ENCODE measurements at places on chromosomes 4 and X.

DNA sequence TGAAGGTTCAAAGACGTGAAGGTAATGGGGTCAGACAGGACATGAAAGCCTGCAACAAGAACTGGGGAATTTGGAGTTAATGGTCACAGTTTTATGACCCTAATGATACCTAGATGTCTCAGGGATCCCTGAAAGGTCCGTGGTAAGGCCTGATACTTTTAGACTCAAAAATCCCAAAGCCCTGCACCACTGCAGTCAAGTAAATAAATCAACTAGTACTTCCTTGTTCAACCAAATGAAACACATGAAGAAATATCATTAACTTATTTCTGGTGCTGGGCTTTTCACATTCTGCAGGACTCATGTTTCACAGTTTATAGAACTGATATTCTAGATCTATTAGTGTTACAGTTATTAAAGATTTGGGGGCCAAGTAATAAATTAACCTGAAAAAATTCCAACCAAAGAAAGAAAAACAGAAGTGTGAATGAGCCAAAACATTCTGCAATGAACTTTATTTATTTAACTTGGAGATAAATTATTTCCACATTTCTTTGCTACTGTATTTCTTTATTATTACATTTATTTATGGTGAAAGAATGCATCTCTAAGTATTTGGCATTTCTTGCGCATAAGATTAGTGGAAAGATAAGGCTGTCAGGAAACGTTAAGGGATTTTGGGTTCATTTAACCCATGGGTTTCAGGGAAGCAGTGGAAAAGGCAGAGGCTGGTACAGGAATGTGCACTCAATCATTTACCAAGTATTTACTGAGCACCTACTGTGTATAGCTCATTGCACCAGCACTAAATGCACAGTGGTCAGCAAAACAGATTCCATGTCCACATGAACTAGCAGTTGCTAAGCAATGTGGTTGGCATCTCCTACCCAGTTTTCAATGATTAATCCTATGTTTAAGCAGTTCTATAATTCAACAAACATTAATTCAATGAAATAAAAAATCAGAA, 8.7 kb downstream of the WDFY3 start:
- no peak for DNase-seq

GRCh38 chr4:114310296-114310925, 288.2 kb upstream of the UGT8 start:
- DNase-seq, result no peak

DNA sequence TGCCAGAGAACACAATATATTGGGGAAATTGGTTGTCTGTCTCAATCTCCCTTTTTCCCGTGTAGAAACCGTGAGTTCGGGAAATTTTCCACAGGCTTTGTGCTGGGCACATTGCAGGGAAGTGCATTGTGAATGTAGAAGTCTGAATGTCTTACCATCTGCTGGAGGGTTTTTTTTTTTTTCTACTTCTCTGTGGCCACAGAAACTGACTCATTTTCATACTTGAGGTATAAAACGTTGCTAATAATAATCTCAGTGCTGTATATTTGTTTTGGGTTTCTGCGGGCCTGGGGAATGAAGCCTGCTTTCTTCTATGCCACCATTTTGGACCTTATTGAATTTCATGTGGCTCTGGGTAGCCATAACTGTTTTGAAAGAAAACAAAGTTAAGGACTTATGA, 1001.2 kb downstream of the STIM2 start:
- DNase-seq, result no peak

DNA sequence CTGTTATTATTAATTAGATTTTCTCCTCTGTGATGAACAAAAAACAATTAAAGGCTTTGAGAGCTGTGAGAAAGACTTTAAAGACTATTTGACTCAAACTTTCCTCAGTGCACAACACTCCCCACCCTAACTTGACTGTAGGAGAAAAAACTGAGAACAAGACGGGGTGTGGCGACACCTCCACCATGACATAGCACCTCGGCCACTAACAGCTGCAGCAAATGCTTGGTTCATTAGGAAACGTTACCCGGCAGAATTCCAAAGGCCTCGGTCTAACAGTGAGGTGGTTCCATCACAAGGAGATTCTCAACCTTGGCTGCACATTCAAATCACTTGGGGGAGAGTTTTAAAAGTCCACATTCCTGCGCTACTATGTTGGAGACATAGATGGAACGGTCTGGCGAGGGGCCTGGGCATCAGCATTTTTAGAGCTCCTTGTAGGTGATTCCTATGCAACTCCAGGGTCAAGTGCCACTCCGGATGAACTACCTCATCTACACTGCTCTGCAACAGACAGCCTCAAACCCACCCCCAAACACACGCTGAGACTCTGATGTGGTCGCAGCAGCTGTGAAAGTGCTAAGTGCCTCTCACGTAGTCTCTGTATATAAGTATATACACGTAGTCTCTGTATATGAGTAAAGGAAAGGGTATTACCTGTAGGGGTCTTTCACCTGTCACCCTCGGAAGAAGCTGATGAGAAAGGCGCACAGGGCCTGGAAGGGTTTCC, 1.0 kb downstream of the FGFBP2 start:
- DNase-seq, result no peak

- DNase-seq, result no peak
Observed at GRCh38 chrX:9926002-9926401, 41.2 kb upstream of the CLDN34 start.

GRCh38 chr4:112888622-112889021, 160.8 kb upstream of the ANK2 start:
- no peak for DNase-seq

DNA sequence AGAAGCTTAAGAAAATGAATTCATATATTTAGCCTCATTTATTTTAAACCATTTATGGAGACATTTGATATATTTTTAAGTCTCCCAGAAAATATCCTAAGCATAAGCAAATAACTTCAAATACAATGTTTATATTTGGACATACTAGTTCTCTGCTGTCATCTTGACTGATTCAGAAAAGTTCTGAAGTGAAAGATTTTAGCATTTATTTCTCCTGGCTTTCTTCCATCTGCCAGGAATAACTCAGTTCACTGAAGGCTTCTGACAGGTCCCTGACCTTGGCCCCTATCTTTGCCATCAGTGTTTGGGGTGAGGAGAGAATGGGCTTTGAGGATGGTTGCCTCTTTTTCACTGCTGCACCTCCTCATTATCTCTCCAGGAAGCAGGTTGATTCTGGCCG, 115.7 kb downstream of the SLIT2 start:
- no peak for DNase-seq

GRCh38 chrX:70762285-70762684, 146.2 kb downstream of the TEX11 start:
- DNase-seq, result no peak

DNA sequence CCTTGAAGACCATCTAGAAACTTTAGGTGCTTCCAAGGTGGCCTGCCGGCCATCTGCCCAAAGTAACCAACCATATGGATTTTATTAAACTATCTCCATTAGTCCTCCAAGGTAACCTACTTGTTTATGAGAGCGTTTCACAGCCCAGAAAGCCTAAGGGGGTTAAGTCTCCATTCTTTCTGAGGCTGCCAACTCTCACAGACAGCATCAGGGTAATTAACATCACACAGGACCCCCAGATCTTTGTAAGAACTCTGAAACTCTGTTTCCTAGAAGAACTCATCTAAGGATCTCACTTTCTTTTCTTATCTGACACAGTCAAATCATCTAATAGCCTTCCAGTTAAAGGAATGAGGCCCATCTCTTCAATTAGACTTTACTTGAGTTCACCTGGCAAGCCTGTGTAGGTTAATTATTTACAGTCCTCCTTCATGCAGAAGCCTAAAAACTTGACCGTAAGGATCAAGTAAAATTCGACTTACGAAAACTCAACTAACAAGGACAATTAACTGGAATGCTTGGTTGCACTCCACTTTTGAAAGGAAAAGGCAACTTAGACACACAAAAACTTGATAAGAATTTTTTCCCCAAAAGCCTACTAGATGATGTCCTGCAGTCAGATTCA, 252.5 kb downstream of the GRIA3 start:
- DNase-seq, result no peak

- DNase-seq, result no peak
Observed at GRCh38 chr4:54746218-54746617, 88.5 kb downstream of the KIT start.

DNA sequence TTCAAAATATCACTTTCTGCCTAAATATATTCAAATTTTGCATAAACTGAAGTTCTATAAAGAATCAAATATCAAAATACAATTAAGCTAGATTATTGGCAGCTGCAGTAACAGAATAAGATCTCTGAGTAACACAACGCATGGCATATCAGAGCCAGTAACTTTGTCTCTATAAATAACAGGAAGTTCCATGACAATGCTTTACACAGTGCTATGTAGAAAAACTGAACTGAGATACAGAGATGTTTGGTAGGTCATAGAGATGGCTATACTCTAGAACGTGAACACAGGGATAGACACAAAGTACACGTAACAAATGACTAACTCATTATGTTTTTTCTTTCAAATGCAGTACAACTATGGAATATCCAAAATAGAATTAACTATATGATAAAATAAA, 18.2 kb downstream of the UBE2D3 start:
- DNase-seq, result no peak

DNA sequence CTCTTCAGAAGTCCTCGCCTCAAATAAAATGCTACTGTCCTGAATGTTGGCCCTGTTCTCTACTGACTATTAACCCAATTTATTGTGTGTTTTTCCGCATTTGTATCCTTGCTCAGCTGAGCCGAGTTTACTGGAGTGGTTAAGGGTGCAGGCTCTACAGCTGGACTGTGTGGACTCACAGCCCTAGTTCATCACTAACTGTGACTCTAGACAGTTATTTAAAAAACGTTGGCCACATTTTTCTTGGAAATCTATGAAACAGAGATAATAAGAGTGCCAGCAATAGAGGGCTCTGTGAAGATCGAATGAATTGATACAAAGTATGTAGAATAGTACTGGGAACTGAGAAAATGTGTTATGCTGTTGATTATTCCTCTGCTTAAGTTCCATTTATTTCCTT, 2.9 kb upstream of the GUF1 start:
- no peak for DNase-seq

DNA sequence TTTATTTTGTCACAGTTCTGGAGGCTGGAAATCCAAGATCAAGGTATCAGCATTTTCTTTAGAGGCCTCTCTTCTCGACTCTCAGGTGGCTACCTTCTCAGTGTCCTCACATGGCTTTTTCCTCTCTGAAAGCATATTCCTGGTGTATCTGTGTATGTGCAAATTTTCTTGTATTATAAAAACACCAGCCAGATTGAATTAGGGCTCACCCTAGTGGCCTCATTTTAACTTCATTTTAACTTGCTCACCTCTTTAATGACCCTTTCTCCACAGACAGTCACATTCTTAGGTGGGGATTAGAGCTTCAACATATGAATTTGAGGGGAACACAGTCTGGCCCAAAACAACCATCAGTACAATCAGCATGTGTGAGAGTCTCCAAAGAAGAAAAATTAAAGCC, 542.4 kb upstream of the FAM241A start:
- no peak for DNase-seq

- DNase-seq, result peak; percentile 3
Observed at GRCh38 chrX:100379388-100379986, 30.6 kb downstream of the PCDH19 start.

DNA sequence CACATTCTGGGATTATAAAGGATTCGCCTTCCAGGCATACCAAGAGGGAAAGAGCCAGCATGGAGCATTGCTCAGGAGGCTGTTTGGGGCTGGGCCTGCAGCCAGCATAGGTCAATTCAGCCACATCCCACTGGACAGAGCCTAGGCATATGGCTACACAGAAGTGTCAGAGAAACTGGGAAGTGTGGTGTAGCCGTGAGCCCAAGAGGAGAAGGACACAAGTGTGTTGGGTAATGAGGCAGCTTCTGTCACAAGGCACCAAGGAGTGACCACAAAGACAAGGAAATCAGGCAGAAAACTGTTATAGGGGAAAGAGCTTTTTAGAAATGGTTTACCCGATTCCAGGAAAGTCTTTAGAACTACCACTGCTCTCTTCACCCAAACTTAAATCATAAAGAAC, 178.6 kb upstream of the TBL1X start:
- DNase-seq, result no peak

GRCh38 chr4:56791316-56791715, 30.2 kb downstream of the SPINK2 start:
- DNase-seq, result no peak

DNA sequence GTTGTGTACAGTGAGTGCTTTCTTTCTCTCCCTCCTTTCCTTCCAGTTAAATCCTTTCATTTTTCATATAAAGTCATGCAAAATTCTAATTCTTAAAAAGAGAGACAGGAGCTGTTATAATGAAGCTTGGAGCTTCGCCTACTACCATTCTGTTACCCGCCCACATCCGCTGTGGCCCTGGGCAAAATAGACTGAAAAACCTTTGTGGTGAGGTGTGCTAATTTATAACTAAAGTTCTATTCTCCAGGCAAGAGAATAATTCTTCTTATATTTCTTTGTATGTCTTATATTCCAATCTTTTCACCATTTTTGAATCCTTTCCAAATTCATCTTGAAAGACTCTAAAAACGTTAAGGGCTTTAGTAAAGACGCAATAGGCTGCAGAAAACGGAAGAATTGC, 7.0 kb downstream of the QRFPR start:
- DNase-seq, result no peak

- DNase-seq, result no peak
Observed at GRCh38 chrX:123773258-123773988, 40.6 kb upstream of the THOC2 start.

GRCh38 chr4:38976308-38976707, 55.9 kb downstream of the TMEM156 start:
- no peak for DNase-seq

DNA sequence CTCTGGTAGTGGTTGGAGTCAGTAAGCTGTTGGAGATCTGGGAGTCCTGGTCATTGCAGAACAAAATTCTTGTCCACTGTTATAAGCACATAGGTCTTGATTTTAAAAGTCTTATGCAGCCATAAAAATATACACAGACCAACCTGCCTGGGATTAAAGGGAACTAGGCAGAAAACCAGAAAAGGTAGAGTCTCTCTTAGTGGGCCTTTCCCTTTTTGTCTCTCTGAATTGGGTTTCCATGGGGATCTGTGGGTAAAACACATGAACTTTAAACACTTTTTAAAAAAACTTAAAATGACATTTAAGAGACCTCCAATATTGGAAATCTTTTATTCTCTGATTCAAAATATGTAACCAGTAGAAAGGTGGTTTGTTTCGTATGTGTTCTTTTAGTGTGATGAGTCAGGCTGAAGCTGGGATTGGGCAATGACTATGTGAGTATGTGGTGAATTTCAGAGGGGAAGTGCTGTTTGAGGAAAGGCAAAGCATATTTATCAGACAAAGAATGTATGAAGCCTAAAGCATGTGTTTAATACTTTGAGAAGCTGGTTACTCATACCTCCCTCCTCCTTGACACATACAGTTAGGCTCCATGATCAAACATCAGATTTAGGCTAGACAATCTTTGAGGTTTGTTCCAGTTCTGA, 29.6 kb downstream of the SLC16A2 start:
- DNase-seq, result no peak

DNA sequence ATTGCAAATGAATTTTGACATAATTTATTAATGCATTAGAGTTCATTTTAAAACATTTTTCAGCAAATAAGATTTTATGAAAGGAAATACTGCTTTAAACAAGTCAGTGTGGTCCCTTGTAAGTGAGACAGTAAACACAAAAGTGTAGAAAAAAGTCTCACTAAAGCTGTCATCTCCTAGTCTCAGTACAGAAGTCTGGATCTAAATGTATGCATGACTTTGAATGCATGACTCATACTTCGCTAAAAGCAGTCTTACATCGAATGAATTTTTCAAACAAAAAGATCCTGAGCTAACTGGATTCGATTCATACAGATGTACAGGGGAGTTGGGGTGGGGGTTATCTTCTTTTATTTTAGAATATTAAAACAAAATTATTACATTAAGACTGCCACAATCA, 207.4 kb upstream of the VCX start:
- DNase-seq, result no peak

GRCh38 chr4:76694056-76694455, 203.9 kb downstream of the SOWAHB start:
- no peak for DNase-seq

GRCh38 chr4:16583764-16584163, 314.7 kb downstream of the LDB2 start:
- no peak for DNase-seq
